ENCODE measurements at places on chromosomes 11 and 22. TPM values are rescaled to one million over a fixed set of nuclear protein-coding genes. Genes with fewer than 3 reads are reported as not detected.

Gene SLC15A3
- 4.0 TPM for total RNA-seq

DNA sequence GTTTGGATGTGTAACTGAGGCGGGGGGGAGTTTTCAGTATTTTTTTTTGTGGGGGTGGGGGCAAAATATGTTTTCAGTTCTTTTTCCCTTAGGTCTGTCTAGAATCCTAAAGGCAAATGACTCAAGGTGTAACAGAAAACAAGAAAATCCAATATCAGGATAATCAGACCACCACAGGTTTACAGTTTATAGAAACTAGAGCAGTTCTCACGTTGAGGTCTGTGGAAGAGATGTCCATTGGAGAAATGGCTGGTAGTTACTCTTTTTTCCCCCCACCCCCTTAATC lies 2.3 kb downstream of the MALAT1 start:
- no peak overlapping the region for H3K27ac ChIP-seq
- no peaks in the 10 kb centered on the region for H3K27me3 ChIP-seq
- H3K4me3 ChIP-seq = no peak overlapping the region

Gene TSG101
- 43.5 TPM for total RNA-seq

DNA sequence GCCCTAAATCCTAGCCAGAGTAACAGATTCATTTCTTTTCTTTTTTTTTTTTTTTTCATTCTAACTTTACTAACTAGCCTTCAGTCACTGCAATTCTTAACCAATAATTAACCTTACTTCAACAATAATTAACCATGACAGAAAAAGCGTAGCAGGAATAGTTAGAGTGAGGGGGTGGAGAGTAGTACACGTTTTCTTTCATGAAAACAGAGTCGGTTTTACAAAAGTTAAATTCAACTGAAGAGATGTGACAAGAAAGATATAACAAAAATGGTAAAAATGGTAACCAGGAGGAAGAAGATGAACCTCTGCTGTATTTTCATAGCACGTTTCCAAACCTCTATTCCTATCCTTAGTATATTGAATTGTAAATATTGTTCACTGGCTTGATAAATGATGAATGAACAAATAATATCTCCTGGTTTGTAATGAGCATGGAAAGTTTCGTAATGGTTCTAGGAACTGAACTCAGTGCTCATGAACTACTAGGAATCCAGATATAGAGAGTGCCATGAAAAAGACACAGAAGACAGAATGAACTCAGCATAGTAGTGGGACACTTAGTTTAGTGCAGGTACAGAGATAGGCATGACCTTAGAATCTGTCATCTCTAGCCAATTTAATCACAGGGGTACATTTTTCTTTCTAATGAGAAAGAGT lies 116.5 kb upstream of the ANO5 start:
- no peaks in the 10 kb centered on the region for H3K27me3 ChIP-seq
- H3K4me1 ChIP-seq = no peaks in the 10 kb centered on the region
- H3K36me3 ChIP-seq = no peaks in the 10 kb centered on the region
- H3K27ac ChIP-seq = no peak overlapping the region

DNA sequence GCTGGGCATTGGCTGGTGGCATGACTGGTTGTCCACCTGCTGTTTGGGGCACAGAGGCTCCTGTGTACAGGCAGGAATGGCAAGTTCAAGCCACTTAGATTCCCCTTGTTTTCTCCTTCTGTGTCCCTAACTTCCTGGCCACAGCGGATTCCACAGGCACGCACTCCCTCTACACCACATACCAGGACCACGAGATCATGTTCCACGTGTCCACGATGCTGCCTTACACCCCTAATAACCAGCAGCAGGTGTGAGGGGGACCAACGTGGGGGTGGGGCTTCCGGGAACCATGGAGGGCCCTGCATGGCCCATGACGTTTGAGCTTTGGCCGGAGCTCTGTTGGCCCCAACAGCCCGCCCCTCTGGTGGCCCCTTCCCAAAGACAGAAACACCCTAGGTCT lies 7.8 kb downstream of the SIPA1 start:
- H3K4me3 ChIP-seq = no peak overlapping the region
- no peak overlapping the region for H3K27ac ChIP-seq

Gene CRYBA4
- total RNA-seq = not detected

Gene LRRC4C
- total RNA-seq = not detected

- H3K4me1 ChIP-seq = no peaks in the 10 kb centered on the region
- peaks cover 25% of the 10 kb centered on the region for H3K27me3 ChIP-seq
- no peak overlapping the region for H3K4me3 ChIP-seq
- DNase-seq = no peak
Observed at GRCh38 chr11:120228794-120229384, 11.1 kb upstream of the POU2F3 start.

GRCh38 chr11:93890391-93891051 lies 40.1 kb upstream of the VSTM5 start:
- H3K27ac ChIP-seq = no peak overlapping the region
- no peak overlapping the region for H3K4me3 ChIP-seq
- peaks cover 12% of the 10 kb centered on the region for H3K27me3 ChIP-seq
- H3K4me1 ChIP-seq = no peaks in the 10 kb centered on the region
- no peaks in the 10 kb centered on the region for H3K36me3 ChIP-seq

Gene OR2AT4
- not detected for total RNA-seq

Gene CCDC81
- total RNA-seq = 0.75 TPM

DNA sequence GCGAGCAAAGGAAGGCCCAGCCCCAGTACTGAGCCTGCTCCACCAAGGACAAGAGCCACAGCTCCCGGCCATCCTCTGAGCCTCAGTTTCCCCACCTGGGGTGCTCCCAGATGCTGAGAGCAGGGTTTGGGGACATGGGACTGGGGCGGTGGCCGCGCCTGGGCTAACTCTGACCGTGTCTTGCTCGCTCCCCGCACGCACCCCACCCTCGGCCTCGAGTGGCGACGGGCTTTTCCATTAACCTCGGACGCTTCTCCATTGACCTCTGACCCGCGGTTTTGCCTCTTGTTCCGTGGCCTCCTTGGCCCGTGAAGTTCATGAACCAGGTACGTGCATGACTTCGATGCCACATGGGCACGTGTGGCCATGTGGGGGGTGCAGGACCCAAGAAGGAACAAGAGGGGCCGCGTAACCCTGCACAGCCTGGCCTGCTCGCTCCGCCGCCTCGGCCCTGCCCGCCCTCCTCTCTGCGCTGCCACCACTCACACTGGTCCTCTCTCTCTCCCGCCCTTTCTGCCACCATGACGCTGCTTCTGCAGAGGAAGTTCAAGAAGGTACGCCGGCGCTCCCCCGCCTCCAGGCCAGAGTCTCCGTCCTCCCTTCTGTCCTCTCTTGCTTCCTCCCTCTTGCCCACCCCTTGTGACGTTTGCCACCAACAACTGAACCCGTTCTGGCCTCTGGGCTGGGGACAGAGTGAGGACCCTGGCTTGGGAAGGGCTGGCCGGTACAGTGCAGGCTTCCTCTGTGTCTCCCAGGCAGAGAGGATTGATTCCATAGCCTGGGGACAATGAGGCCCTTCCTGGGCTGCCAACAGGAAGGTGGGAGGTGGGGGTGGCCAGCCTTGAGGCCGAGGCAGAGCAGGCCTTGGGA lies 6.9 kb downstream of the TNNT3 start:
- no peak for DNase-seq
- H3K27me3 ChIP-seq = peaks cover 3% of the 10 kb centered on the region
- no peak overlapping the region for H3K27ac ChIP-seq
- no peak overlapping the region for H3K4me3 ChIP-seq

Gene ZNF202
- total RNA-seq = 22.9 TPM
